Stimulated activated CD8-positive, alpha-beta memory T cell treated with anti-CD3 and anti-CD28 coated beads, Interleukin-12 subunit alpha, Interleukin-12 subunit beta, amount 100 ng/mL, for 1 hour (primary cell): ENCODE measurements at places on chromosomes 7 and 10.

- DNase-seq, result no peak
These were observed 231.4 kb downstream of the PTEN start for GRCh38 chr10:88094795-88095194.

DNA sequence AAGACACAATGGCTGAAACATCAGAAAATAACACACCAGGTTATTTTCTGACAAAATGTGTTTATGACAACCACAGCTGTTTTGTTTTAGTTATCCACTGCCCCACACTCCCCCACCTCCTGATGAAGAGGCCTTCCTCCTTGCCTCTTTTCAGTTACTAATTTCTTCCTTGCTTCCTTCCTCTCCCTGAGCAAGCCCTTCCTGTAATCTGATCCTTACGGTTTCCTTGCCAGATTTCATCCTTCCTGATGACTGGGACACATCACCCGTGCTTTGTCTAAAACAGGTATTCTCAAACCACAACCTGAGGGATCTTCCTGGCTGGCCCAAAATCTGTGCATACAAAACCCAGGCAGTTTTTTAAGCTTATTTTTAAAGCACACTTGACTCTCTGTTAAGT is 39.4 kb downstream of the CHST15 start:
- no peak for DNase-seq

- no peak for DNase-seq
These were observed 275.9 kb upstream of the GHITM start for GRCh38 chr10:83863283-83863966.

GRCh38 chr7:55992346-55992745 is 28.0 kb downstream of the NIPSNAP2 start:
- DNase-seq, result no peak

- no peak for DNase-seq
These were observed 146.4 kb downstream of the RGS10 start for GRCh38 chr10:119396008-119396708.

- no peak for DNase-seq
These were observed 5.1 kb upstream of the LRRC4 start for GRCh38 chr7:128036226-128036940.

DNA sequence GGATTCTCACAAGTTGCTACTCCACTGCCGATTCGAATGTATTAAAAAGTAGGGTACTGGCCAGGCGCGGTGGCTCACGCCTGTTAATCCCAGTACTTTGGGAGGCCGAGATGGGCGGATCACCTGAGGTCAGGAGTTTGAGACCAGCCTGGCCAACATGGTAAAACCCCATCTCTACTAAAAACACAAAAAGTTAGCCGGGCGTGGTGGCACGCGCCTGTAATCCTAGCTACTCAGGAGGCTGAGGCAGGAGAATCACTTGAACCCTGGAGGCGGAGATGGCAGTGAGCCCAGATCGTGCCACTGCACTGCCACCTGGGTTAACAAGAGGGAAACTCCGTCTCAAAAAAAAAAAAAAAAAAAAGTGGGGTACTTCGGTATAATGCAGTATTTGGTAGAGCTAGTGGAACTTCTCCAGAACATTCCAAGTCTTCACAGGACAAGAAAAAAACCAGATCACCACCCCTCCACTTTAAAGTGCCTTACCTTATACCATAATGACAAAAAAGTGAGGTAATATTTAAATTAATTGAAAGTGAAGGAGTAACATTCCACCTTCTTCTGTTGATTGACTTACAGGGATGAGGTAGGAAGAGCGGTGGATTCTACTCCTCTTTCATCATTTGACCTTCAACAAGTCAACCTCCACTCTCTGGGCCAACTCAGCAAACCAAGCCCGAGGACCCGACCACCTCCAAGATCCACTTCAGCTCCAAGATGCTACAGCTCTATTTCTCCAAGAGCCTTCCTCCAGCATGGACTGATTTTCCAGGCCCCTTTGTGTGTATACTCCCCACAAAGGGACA is 2.0 kb downstream of the BAZ1B start:
- no peak for DNase-seq

- no peak for DNase-seq
These were observed 325.9 kb upstream of the SMIM30 start for GRCh38 chr7:113444261-113444660.

- DNase-seq, result no peak
These were observed 218.6 kb downstream of the THSD7A start for GRCh38 chr7:11613292-11613930.

GRCh38 chr10:34681933-34682332 is 133.2 kb downstream of the PARD3 start:
- no peak for DNase-seq

GRCh38 chr7:32560075-32560474 is 64.8 kb downstream of the AVL9 start:
- no peak for DNase-seq

- DNase-seq, result no peak
These were observed 97.5 kb upstream of the OIT3 start for GRCh38 chr10:72796042-72796441.

GRCh38 chr7:157527686-157528085 is 190.9 kb downstream of the DNAJB6 start:
- no peak for DNase-seq

GRCh38 chr10:127090138-127090537 is 106.3 kb downstream of the INSYN2A start:
- no peak for DNase-seq

- no peak for DNase-seq
These were observed 51.2 kb downstream of the KIF5B start for GRCh38 chr10:32005050-32005449.

DNA sequence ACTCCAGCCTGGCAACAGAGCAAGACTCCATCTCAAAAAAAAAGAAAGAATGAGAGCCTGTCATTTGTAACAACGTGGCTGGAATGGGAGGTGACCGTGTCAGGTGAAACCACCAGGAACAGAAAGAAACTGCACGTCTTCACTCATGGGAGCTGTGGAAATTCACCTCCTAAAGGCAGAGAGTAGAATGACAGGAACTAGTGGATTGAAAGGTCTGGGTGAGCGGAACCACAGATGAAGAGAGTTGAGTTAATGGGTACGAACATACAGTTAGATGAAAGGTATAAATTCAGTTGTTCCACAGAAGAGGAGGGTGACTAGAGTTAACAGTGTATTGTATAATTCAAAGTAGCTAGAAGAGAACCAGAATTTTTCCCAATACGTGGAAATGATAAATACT is 78.6 kb downstream of the MAD1L1 start:
- DNase-seq, result no peak

GRCh38 chr7:88218836-88219605 is 817 bp downstream of the SRI start:
- DNase-seq, result no peak

DNA sequence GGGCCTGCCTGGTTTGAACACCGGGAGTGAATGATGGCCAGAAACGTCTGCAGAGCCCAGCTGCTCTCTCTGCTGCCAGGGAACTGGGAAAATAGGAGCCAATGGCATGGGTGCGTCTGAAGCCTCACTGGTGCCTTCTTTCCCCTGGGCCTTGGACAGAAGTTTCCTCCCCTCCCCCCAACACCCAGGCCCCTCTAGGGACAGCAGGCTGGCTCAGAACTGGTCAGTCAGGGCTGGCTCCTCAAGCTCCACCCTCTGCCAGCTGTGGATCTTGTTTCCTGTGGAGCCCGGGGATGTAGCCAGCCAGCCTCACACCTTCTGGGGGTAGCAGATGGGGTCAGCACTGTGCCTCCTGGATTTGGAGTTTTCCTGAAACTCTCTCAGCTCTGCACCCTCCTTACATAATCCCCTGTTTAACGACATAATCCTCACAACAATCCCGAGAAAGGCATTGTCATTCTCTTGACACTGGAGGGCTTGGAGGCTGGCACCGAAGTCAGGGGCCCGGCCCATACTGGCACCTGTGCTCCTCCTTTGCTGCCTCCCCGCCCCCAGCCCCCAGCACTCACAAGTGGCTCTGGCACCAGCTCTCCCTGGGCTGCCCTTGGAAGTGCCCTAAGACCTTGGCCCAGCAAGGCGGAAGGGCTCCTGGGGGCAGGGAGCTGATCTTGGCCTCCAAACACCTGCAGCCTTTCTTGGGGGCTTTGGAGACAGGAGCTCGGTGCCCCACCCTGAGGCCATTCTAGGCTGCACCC is 5.7 kb downstream of the LDB3 start:
- no peak for DNase-seq

DNA sequence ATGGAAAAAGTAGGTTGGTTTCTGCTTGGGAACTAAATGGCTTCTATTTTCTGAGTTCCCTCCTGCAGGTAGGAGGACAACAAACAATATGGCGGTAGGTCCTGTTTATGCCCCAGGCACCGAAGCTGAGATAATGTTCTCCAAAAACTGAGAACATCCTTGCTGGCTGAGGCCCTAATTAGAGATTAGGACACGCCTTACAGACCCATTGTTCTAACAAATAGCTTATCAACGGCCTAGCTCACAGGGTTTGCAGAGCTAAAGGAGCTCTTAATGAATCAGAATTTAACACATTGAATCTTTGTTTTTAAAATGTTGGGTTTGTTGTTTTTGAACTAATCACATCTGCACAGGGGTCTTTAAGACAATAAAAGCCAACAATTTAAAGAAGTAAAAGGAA is 37.0 kb downstream of the HTR5A start:
- no peak for DNase-seq

DNA sequence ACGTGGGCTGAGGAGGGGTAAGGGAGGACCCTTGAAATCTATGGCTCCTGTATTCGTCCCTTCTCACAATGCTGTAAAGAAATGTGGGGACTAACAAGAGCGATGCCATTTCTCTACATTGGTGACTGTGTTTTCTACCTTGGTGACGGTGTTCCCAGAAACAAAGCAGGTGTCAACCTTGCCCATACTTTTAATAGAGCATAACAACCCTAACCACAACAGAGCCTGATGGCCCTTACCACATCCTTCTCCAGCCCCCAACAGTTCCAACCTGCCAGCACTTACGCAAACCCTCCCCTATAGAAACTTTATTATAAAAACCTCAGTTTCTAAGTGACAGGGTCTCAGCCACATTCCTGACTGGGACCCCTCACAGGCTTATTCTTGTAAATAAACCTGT is 28.2 kb upstream of the ADCYAP1R1 start:
- DNase-seq, result no peak

DNA sequence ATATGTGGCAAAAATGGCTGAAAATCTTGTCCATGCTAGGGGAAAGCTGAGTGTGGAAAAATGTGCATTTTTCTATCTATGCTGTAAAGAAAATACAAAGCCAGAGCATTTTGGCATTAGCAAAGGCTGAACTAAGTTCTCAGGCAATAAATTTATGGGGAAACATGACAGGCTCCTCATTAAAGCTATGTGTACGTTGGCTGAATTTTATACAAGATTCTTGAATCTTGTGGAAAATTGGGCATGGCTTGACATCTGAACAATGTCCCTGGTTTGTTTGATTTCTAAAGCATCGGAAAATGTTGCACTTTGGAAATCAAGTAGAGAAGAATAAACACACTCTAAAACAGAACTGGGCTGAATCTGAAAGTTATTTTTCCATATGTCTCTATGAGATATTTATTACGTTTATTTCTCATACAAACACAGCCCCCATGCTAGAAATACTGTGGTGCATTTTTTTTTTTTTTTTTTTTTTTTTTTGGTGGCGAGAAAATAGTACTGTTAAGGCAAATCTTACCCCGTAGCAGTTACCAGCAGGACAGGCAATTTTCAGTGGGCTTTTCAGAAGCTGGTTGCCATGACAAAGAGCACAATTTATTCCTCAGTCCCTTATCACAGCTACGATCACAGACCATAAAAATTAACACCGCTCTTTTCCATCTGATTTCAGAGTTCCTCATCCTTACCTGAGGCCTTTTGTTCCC is 16.9 kb downstream of the CPA1 start:
- no peak for DNase-seq

DNA sequence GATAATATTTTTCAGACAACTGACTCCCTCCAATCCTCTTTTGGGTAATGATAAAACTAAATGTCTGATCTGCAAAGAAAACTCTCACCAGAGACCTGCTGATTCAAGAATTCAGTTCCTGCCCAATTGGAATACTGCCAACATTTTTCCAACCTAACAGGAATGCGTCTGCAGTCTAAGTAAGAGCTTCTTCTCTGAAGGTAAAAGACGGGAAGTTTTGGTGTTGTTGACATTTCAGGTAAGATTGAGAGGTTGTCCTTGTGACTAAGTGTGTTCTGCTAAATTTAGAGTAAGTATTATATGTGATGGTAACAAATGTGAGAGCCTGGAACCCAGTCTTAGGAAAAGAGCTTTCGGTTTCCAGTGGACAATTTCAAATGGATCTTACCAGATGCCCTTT is 17.6 kb downstream of the IFIT5 start:
- no peak for DNase-seq

- DNase-seq, result no peak
These were observed 220.5 kb downstream of the LHFPL3 start for GRCh38 chr7:104548861-104549260.

- DNase-seq, result no peak
These were observed 29.5 kb downstream of the ZNF775 start for GRCh38 chr7:150408393-150409299.

DNA sequence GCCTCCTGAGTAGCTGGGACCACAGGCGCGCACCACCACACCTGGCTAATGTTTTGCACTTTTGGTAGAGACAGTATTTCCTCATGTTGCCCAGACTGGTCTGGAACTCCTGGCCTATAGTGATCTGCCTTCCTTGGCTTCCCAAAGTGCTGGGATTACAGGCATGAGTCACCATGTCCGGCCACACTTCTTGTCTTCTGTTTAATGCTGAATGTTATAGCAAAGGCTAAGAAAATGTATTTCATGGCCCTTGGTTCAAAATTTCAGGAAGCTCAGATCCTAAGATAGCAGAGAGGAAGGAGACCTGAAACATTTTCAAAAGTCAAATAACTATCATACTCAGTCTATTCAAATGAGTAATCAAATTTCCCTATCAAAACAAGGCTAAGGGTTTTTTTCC is 229.6 kb downstream of the BAMBI start:
- DNase-seq, result no peak

DNA sequence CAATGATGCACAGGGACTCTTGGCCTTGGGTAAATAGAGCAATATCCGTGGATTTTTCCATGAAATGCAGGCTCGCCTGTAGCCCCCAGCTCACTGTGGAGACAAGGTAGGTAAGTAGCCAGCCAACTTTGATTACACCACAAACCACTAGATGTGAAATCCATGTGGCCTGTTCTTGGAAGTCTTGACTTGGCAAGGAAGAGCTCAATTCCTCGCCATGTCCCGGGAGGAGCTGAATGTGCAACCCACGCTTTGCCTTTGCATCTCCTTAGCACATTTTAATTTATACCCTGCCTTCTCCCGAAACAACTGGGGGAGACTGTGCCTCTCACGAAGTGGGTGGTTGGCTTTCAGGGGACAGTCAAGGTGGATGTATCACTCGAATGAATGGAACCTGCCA is 347.7 kb upstream of the MKI67 start:
- no peak for DNase-seq

DNA sequence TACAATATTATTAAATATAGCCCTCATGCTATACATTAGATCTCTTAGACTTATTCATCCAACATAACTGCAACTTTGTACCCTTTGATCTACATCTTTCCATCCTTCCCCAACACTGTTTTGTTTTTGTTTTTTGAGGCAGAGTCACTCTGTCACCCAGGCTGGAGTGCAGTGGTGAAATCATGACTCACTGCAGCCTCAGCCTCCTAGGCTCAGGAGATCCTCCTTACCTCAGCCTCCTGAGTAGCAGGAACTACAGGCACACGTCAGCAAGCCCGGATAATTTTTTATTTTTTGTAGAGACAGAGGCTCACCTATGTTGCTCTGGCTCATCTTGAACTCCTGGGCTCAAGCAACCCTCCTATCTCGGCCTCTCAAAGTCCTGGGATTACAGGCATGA is 53.3 kb downstream of the NT5C2 start:
- no peak for DNase-seq
